ENCODE measurements at places on chromosomes 12 and 14. TPM values are rescaled to one million over a fixed set of nuclear protein-coding genes. Genes with fewer than 3 reads are reported as not detected.

Gene NELL2
- 16.9 TPM for total RNA-seq

Gene WNK1
- 366 TPM for total RNA-seq

Gene NAV3
- total RNA-seq, result 16.2 TPM

Gene MCRS1
- 40.8 TPM for total RNA-seq

Data from vagina (tissue), 2 donors.